ENCODE measurements at places on chromosomes 13 and 19. TPM values are rescaled to one million over a fixed set of nuclear protein-coding genes. Genes with fewer than 3 reads are reported as not detected.
A peak's percentile ranks its signal among the peaks of the same experiment; 100 is the strongest.

GRCh38 chr13:35600137-35600536 is 123.6 kb upstream of the MAB21L1 start:
- DNase-seq: no peak

DNA sequence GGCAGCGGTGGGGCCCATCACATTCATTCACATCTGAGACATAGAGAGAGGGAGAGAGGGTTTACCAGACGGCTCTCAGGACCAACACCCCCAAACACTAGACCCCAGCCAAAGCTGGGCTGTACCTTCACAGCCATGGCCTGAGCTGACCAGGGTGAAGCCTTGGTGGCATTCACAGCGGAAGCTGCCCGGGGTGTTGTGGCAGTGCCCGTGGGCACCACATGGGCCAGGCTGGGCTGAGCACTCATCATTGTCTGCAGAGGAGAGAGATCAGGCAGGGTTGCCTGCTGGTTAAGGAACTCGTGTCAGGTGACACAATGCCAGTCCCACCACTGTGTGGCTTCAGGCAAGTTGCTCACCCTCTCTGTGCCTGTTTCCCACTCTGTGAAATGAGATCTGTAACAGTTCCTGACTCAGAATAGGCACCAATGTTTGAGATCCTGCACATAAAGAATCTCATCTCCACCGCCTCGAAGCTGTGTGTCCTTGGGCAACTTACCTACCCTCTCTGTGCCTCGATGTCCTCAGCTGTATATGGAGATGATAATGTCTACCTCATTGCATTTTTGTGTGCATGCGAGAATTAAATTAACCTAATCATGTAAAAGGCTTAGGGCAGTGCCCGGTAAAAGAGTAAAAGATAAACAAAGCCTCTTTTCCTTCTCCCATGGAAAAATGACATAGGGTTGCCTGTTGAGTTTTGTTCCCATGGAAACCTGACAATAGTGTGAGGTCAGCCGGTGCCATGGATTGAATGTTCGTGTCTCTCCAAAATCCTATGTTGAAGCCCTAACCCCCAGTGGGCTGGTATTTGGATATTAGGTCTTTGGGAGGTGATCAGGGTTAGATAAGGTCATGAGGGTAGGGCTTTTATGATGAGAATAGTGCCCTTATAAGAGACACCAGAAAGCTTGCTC is 22.9 kb downstream of the CCL25 start:
- no peak for DNase-seq

Gene SIAH3
- total RNA-seq: not detected

Gene GAPDHS
- not detected for total RNA-seq

DNA sequence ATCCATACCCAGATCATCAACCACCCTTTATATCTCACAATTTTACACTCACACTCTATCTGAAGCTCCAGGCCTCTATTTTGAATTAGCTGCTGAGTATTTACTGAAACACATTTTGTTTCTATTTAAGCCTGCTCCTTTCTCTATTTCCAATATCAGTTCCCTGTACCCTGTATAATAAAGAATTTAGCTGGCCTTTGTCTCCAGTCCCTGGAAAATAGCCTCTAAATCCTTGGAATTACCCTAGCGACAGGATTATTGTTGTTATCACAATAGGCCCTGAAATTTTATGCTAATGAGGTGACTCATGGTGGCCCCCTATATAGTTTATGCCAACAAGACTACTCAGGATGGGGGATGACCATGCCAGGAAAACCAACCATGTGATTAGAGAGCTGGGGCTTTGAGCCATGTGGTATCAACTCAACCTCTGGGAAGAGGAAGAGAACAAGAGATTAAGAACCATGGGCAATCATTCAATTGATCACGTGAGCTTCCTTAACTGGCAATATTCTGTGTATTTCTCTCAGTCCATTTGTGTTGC is 72.7 kb downstream of the KATNAL1 start:
- DNase-seq: no peak

DNA sequence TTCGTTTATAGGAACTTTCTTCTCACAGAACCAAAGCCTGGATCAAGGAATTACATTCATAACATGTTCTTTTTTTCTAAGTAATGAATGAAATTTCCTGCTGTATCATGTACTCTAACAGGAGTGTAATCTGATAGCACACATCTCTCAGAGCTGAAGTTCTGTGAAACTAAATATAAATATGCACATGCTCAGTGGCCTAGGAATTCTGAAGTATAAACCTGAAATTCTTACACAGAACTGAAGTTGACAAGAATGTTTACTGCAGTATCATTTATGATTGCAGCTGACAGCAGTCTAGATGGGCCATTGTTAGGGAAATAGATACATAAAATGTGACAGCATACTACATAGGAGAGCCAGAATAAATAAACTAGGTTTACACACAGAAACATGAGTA is 54.5 kb downstream of the USP12 start:
- no peak for DNase-seq

Gene AMER2
- not detected for total RNA-seq

DNA sequence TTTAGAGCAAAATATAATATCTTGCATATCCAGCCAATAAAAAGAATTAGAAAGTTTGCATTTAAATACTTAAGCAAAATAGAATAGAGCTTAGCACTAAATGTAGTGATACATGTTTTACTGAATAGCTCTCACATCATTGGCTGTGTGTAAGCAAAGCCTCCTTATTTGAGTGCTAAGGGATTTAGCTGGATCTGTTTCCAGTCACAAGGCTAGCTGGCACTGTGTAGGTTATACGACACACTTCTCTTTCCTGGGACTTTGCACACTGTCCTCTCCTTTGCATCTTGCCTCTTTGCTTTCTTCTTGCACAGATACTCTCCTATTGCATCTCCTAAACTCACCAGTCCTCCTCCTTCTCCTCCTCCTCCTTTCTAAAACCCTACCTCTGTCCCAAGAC is 423.8 kb downstream of the KLF5 start:
- no peak for DNase-seq

- DNase-seq: peak; percentile 94
Measured at GRCh38 chr19:48110350-48110966, at the start of gene PLA2G4C. Gene PLA2G4C, minus strand, starts transcription at chr19:48110817. Its CDS starts 4,288 bp downstream, at chr19:48106529.

- no peak for DNase-seq
Measured at GRCh38 chr13:97621631-97622030, 187.7 kb downstream of the RAP2A start.

Gene ZNF865
- total RNA-seq: 18.4 TPM

DNA sequence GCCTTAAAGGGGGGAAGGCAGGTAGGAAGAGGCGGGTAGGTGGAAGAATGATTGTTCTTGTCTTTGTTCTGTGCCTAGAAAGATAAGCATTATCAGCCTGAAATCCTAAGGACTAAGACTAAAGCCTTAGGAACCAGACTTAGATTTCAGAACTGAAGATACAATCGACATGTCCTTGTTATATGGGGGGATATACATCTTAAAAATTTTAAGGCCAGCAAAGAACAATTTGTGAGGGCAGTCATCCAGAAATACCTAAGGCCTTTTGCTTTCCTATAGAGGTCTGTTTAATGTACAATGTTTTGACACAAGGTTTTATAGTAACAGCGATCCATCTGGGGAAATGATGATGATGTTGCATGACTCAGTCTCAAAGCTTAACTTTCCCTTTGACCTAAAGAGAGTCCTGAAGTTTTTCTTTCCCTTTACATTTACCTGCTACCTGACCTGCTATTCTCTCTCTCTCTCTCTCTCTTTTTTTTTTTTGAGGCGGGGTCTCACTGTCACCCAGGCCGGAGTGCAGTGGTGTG is 20.2 kb upstream of the CEACAM6 start:
- DNase-seq: no peak

Gene PLIN4
- total RNA-seq: 4.1 TPM

- DNase-seq: no peak
Measured at GRCh38 chr19:32580353-32580900, 563 bp upstream of the PDCD5 start.

Gene IZUMO2
- total RNA-seq: not detected

DNA sequence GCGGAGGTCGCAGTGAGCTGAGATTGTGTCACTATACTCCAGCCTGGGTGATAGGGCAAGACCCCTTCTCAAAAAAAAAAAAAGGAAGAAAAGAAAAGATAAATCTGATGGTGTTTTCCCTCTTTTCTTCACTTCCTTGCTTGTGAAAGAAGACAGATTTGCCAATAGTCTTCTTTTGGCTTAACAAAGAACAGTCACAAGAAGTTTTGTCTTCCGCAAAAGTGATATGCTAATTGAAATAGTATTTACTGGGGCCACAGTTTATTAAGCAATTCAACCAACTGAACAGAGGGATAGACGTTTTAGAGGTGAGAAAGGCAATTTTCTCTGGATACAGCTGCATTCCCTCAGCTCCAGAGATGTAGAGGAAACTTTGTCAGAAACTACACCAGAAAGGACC is 22.9 kb upstream of the PLAUR start:
- DNase-seq: no peak

Gene PCP2
- 3.5 TPM for total RNA-seq

DNA sequence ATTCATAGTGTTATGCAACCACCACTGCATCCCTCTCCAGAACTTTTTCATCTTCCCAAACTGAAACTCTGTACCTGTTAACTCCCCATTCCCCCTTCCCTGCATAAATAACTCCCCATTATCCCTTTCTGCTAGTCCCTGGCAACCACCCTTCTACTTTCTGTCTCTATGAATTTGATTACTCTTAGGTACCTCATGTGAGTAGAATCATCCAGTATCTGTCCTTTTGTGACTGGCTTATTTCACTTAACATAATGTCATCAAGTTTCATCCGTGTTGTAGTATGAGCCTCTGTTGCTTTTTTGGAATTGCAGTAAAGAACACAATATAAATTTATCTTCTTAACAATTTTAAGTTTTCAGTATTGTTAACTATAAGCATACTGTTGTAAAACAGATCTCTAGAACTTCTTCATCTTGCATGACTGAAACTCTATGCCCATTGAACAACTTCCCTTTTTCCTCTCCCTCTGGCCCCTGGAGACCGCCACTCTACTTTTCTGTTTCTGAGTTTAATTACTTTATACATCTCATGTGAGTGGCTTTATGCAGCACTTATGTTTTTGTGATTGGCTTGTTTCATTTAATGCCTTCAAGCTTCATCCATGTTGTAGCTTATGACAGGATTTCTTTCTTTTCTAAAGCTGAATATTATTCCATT is 87.3 kb upstream of the ABCC4 start:
- no peak for DNase-seq

GRCh38 chr19:788983-789700 is 8.1 kb upstream of the PTBP1 start:
- no peak for DNase-seq
